ENCODE measurements at places on chromosomes 7 and 10.

- peak overlapping the region; percentile 75 for H3K27ac ChIP-seq
- H3K4me3 ChIP-seq = peak overlapping the region; percentile 32
- H3K36me3 ChIP-seq = peaks cover 3% of the 10 kb centered on the region
- no peaks in the 10 kb centered on the region for H3K27me3 ChIP-seq
Observed at GRCh38 chr7:151366166-151366879, 24.7 kb downstream of the NUB1 start.

- H3K36me3 ChIP-seq = no peaks in the 10 kb centered on the region
- H3K27me3 ChIP-seq = no peaks in the 10 kb centered on the region
- no peaks in the 10 kb centered on the region for H3K4me1 ChIP-seq
- no peak for DNase-seq
- no peak overlapping the region for H3K27ac ChIP-seq
- no peak overlapping the region for H3K4me3 ChIP-seq
Observed at GRCh38 chr10:33616956-33617355, 282.5 kb upstream of the NRP1 start.

DNA sequence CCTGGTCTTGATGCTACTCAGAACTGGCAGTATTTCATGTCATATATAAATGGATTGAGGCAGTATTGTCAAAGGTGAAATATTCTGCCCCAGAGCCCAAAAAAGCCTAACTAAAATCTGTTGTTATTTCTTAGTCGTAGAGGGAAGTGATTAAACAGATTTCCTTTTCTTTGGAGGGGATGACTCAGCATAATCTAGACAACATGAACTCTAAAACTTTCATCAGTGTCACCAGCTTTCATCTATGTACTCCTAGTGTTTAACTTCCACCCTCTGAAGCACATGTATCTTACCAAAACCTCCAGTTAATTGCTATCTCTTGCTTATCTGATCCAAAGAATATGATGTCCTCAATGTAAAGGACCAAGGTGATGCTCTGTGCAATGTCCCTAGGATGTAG lies 97.1 kb upstream of the ARID5B start:
- H3K27me3 ChIP-seq = no peaks in the 10 kb centered on the region
- H3K4me1 ChIP-seq = no peaks in the 10 kb centered on the region
- no peaks in the 10 kb centered on the region for H3K36me3 ChIP-seq
- DNase-seq = no peak
- H3K4me3 ChIP-seq = no peak overlapping the region
- no peak overlapping the region for H3K27ac ChIP-seq

- no peaks in the 10 kb centered on the region for H3K36me3 ChIP-seq
- no peak for DNase-seq
- H3K4me3 ChIP-seq = no peak overlapping the region
- peaks cover 10% of the 10 kb centered on the region for H3K4me1 ChIP-seq
- H3K27me3 ChIP-seq = no peaks in the 10 kb centered on the region
Observed at GRCh38 chr7:98398567-98399372, 2.1 kb downstream of the BAIAP2L1 start.

Measured in thoracic aorta (tissue), 2 donors.